BJ (cell line): ENCODE measurements at places on chromosomes 11 and 22. TPM values are rescaled to one million over a fixed set of nuclear protein-coding genes. Genes with fewer than 3 reads are reported as not detected.

DNA sequence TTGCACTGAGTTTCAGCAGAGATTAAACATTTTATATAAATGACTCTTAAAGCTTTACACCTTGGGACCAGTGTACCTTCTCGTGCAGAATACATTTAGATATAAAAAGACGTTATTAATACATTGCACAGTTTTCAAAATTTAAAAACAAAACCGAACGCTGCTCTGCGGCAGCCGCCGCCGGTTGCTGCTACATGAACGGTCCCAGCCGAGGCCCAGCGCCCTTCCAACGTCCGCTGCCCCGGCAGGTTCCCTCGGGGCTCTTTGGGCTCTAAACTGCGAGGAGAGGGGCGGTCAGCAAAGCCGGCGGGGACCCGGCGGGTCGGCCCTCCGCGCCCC is 2.0 kb downstream of the CDKN1C start:
- no peak for DNase-seq

DNA sequence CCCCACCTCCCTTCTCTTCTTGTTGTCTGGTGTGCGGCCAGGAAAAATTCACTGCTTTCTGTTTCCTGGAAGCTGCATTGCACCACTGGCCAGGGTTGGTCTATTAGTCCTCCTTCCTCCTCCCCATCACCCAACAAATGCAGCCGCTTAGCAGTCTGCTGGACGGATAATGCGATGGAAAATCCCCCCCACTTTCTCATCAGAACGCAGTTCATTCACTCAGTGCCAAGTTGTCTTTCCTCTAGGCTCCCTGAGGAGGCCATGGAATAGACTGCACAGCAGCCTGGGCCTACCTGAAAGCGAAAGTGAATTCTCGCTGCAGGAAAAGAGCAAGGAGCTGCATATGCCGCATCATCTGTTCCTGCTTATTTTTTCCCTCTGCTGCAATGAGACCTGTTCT is 513.6 kb downstream of the METTL15 start:
- no peak for DNase-seq

GRCh38 chr11:72754544-72755155 is 2.4 kb upstream of the ARAP1 start:
- no peak for DNase-seq

- DNase-seq = no peak
Measured at GRCh38 chr22:17705546-17705945, 67.0 kb downstream of the BCL2L13 start.

Gene THYN1
- polyA plus RNA-seq = 38.2 and 57.4 TPM in 2 replicates

Gene OR5W2
- not detected in 2 replicates for polyA plus RNA-seq

Gene SCN3B
- polyA plus RNA-seq = 0.16 and 0.18 TPM in 2 replicates
